ENCODE measurements at places on chromosomes 3 and 15. TPM values are rescaled to one million over a fixed set of nuclear protein-coding genes. Genes with fewer than 3 reads are reported as not detected.

DNA sequence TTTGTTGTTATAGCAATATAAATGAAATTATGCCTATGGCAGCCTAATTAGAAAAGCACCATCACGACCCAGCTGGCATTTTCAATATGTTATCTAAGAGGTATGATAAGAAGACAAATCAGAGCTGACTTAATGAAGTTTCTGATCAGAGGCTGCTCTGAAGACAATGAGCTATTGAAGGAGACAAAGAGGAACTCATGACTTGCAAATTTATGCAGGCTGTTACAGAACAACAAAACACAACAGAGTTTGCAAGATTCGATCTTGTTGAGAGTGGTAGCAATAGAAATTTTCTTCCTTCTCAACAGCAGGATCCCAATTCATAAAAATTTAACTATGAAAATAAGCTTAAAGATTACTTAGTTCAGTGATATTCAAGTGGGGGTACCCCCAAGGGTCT lies 7.7 kb downstream of the CCDC54 start:
- ATAC-seq = peak; percentile 28

DNA sequence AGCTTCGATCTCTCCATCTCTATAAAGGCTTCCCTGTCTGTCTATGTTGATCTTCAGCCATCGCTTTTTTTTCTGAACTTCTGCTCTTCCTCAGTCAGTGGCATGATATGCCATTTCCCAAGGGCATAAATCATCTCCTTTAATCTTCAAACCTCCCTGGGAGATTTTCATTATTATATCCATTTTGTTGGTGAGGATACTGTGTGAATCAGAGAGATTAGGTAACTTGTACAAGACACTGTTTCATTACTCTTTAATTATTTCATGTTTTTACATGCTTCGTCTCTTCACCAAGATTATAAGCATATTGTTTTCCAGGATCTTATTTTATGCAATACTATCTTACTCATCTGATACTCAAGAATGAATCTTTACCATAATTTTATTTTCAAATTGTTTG lies 124.8 kb upstream of the ATP11B start:
- no peak for ATAC-seq

CSPG5 gene
- total RNA-seq = 0.66 TPM

DNA sequence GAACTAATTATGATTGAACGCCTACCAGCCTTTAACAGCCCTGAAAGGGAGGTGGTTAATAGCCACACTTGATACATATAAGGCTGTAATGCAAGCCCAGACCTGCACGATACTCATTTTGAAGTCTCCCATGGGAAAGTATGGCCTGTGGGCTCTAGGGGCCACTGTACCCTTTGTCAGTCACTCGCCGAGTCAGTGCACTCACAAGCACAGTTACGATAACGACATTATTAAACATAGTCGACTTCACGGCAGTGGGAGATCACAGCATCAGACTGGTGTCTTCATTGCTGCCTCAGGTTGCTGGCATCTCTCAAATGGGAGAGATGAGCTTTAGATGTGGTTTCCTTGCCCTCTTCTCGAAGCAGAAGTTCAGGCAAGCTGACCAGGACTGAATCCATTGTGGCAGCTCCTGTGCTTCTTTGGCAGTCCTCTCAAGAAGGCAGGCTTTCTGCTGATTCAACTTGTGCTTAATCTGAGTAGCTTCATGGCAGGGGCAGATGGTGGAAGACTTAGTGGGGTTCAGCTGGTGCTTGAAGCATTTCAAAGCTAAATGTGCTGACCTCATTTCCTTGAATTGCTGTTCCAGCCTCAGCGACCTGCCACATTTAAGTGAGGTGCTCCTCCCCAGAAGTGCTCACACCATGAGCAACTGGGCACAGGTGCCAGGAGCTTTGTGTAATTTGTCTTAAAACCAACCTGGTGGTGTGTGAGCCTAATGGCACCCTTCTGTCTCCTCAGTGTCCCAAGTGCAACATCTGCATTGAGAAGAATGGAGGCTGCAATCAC lies 15.8 kb upstream of the P4HTM start:
- no peak for ATAC-seq

- no peak for ATAC-seq
Observed at GRCh38 chr3:105444725-105445124, 78.0 kb downstream of the ALCAM start.

DNA sequence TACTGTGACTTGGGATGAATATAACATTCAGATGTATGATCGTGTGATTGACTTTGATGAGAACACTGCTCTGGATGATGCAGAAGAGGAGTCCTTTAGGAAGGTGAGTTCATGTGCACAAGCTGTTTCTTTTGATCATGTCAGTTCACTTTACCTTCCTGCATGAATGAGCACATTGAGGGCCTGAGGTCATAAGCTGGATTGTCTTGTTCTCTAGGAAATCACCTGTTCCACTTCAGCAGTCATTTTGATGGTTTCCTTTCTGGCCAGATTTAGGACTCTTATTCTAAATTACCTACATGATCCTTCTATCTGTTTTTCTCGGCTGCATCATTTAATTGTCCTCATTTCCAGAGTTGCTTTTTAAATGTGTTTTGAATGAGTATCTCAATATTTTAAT lies 4.1 kb downstream of the RCN2 start:
- no peak for ATAC-seq

DNA sequence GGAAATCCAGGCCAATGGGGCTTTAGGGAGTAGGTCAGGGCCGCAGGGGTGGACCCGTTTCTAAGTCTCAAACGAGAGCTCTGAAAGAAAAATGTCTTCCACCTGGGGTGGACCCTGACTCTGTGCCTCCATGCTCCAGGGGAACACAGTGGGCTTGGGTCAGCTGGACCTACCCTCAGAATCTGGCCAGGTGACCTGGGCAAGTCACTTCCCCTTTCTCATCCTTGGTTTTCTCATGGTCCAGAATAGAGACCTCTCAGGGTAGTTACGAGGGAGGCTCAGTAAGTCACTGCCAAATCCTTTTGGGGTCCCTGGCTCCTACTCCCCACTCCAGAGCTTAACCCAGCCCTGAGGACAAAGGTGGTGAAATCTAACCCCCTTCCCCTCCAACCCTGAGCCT lies 25.8 kb downstream of the EFCAB12 start:
- ATAC-seq = no peak

LSMEM2 gene
- total RNA-seq = 0.36 TPM

DNA sequence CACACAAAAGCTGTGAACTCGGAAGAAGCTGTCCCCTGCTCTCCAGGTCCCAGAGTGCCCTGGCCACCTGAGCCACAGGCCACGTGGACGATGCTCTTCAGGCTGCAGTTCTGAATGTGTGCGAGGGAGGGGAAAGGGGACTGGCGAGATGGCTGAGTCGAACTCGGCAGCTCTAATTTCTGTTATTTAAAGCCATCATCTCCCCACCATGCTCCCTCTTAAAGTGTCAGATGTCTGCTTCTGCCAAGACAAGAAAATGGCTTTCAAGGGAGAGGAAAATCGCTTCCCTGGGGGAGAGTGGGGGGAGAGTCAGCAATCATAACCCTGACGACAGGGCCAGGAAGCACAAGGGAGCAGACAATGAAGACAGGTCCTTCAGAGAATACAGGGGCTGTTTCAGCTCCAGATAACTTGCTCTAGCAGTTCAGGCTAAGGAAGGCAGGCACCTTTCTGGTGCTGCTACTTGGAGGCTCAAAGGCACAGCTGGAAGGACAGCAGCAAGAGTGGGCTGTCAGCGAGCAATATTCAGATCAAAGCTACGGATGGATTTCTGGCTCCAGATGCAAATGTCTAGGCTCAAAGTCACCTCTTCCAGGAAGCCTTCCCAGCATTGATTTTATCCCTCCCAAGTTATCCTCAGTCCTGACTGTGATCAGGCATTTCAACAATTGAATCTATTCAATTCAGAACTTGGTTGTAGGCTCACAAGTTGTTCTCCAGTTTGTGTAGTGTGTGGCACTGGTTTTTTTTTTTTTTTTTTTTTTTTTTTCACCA lies 15.5 kb upstream of the CCDC33 start:
- ATAC-seq = no peak

GRCh38 chr15:76577879-76578512 lies 241.4 kb downstream of the ISL2 start:
- ATAC-seq = no peak

- no peak for ATAC-seq
Observed at GRCh38 chr3:77283108-77283507, 243.2 kb downstream of the ROBO2 start.

- ATAC-seq = no peak
Observed at GRCh38 chr3:23944007-23944783, 891 bp upstream of the NR1D2 start.

GRCh38 chr15:58212909-58213526 lies 74.8 kb downstream of the AQP9 start:
- peak; percentile 91 for ATAC-seq

DNA sequence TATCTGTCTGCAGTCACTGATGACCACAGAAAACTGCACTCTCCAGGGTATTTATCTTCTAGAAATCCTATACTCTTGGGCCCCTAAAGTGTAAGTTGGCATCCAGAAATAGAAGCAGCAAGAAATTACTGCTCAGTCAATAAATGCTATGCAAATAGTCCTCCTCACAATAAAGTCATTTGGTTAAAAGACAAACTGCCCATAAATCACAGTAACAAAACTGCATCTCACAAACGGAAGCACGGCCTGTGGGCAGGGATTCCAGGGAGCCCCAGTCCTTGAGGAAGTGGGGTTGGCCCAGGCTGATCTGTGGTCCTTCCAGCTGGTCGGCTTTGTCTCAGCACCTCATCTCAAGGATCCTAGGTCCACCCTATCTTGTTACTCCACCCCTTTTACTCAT lies 29.7 kb upstream of the SPATA12 start:
- peak; percentile 50 for ATAC-seq

DNA sequence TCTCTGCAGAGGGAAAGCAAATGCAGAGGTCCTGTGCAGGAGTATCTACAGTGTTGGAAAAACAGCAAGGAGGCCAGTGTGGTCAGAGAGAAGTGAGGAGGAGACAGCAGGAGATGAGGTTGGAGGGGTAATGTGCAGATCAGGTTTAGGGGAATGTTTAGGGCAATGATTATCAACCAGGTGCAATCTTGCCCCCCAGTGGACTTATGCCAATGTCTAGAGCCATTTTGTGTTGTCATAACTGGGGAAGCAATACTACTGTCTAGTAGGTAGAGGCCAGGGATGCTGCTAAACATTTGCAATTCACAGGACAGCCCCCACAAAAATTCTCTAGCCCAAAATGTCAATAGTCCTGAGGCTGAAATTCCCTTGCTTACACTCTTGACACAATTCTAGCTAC lies 13.1 kb downstream of the CCDC191 start:
- ATAC-seq = no peak

DNA sequence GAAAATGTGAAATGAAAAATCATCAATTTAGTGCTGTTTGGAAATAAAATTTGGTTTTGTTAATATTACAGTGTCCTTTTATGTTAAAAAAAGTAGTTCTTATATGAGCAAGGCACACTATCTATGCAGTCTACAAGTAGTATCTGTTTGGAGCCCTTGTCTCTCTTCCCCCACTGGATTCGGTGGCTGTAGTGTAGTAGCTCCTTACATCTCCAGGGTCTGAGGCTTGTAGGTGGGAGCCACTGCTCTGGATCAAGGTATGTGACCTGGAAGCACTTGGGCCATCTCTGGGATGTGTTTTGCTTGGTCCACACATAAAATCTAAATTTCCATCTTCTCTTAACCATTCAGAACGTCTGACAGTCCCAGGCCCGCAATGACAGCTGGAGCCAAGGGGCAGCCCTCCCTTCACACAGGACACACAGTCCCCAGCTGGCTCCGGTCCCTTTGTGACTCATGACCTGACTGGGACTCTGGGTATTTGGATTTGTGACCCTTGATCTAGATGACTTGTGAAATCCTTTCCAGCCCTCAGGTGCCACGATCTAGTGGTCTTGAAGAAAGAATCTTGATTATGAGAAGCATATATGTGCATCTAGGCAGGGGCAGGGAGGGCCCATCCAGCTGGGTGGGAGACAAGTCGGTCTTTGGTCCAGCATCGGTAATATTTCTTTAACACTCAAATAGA lies 80.0 kb downstream of the USP13 start:
- ATAC-seq = no peak

A4GNT gene
- not detected for total RNA-seq

CNTN6 gene
- total RNA-seq = 1.9 TPM

DNA sequence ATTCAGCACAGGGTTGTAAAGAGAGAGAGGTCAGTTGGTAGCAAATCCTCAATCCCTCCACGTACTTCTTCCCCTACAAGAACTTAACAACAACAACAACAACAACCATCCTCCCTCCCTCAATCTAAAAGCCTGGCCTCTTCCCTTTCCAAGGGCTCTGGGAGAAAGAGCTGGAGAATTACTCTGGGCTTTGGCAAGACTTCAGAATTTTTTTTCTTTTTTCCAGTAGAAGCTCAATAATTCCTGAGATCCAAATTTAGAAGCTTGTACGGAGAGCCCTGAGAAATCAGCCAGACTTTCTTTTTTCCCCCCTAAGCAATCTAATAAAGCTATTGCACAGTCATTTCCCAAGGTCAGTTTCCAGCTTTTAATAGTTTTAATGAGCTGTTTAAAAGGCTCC lies 95.8 kb upstream of the CACNA2D3 start:
- ATAC-seq = no peak

- no peak for ATAC-seq
Observed at GRCh38 chr3:104887069-104887468, 479.6 kb upstream of the ALCAM start.

EMC7 gene
- total RNA-seq = 41.4 TPM

- peak; percentile 63 for ATAC-seq
Observed at GRCh38 chr15:64634027-64634426, 141.4 kb downstream of the RBPMS2 start.

SNURF gene
- total RNA-seq = 15.0 TPM

GRCh38 chr3:195030791-195031321 lies 240.1 kb downstream of the XXYLT1 start:
- ATAC-seq = peak; percentile 90

- ATAC-seq = peak; percentile 54
Observed at GRCh38 chr3:112128843-112129727, 4.0 kb downstream of the GCSAM start.

DNA sequence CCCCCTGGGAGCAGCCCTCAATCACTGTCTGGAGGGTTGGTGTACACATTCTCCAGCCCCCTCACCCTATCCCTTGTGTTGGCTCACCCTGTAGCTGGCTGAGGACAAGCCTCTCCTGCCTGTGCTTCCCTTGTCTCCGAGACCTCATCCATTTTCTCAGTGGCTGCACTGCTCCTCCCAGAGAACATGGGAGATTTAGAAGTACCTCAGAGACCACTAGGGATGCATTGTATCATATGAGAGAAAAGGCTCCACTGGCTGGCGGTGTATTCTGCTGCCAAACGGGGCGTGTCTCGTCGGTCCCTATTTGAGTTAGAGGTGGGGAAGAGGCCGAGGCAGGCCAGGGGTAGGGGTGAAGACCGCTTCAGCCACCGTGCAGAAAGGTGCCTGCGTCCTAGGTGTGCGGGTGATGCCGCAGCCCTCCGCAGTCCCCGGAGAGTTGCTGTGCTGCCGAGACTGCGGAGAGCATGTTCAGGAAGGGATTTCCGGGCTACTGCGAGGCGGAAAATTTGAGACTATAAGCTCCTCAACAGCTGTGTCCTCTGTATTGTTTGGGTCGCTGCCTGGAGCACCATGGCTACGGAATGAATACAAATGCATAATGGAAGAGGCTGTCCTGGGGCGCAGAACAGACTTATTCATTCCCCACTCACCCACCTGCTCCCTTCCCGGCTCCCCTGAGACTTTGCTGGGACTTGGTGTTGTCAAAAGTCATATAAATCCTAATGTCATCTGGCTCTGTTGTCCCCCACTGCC lies 43.8 kb downstream of the SPSB4 start:
- peak; percentile 91 for ATAC-seq

SH2D7 gene
- 1.0 TPM for total RNA-seq

GRCh38 chr15:51244423-51244869 lies 94.0 kb downstream of the CYP19A1 start:
- ATAC-seq = no peak

All from motor neuron (in vitro differentiated cells).